ENCODE measurements at places on chromosomes 12 and 14.
A peak's percentile ranks its signal among the peaks of the same experiment; 100 is the strongest.

DNA sequence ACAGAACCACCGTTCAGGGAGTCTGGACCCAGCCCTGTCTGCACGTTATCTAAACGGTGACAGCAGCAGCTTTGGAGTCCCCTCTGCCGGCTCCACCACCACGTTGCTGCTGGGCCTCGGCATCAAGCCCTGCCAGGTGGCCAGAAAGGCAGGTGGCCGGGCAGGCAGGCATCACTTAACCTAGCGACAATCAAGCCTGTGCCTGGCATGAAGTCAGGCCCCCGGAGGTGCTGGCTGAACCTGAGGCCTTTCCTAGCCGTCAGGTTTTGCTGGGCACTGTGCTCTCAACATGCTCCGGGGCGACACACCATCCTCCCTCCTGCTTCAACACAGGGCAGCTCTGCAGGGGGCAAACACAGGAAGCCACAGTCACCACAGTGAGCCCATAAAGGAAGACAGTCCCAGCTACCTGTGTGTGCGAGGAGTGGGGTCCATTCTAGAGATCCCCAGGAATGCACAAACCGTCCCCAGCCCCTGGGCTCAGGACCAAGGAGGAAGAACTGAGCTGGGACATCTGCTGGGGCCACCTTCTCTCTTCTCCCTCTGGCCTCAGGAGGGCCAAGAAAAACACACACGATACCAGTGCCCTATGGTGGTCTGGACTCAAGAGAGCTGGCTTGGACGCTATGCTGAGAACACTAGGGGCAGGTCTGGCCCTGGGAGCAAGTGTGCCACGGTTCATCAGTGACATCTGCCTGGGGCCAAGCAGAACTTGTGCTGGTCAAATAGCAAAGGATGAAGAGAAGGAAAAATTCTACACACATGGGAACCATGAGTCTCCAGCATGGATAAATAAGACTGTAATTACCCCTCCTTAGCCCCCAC is 44.7 kb downstream of the CCDC88C start:
- DNase-seq: no peak

GRCh38 chr12:106010741-106011140 is 128.0 kb downstream of the NUAK1 start:
- DNase-seq: no peak

DNA sequence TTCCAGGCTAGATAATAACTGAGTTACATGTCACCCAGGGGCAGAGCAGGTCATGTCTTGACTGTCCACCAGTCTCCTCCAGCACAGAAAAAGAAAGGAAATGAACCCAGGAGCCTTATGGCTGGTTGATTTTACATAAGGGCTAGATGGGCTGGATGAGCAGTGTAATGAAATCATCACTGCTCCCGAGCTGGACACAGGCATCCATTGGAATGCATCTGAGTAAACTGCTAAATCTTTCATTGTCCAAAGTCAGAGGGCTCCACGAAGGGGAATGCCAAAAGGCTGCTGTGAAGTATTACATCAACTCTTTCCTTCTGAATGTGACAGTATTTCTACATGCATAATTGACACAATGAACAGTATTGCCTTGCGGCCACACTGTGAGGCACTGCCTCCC is 30.1 kb upstream of the TSPAN11 start:
- no peak for DNase-seq

DNA sequence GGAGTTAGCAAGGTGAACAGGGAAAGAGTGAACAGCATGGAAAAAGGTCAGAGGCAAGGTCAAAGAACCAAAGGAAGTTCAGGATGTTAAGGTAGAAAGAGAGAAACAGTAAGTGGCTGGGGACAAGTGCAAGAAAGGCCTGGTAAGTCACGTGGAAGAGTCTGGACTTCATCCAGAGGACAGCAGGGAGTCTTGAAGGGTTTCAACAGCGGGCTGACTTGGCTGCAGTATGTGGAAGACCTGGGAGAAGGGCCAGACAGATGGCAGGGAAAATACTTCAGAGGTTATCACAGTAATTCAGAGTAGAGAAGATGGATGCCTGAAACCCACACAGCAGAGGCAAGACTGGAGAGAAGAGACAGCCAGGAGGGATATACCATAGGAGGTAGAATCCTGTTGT is 34.0 kb downstream of the CIT start:
- DNase-seq: no peak

DNA sequence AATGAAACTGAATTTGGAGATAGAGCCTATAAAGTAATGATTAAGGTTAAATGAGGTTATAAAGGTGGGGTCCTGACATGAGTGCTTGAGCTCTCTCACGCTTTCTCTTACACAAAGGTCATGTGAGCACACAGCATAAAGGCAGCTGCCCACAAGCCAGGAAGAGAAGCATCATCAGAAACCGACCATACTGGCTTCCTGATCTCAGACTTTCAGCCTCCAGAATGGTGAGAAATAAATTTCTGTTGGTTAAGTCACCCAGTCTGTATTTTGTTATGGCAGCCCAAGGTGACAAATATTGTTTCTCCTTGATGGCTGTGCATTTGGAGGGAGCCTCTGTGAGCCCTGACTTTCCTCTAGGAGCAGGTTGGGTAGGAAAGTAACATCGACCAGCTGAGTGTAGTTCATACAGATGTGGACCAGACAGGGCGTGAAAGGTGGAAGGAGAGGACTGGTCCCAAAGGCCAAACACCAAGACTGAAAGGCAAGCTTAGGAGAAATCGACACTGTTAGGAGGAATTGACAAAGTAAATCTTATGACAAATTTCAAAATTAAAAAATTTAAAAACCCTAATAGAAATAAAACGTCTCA is 97.6 kb upstream of the SLC38A2 start:
- no peak for DNase-seq

DNA sequence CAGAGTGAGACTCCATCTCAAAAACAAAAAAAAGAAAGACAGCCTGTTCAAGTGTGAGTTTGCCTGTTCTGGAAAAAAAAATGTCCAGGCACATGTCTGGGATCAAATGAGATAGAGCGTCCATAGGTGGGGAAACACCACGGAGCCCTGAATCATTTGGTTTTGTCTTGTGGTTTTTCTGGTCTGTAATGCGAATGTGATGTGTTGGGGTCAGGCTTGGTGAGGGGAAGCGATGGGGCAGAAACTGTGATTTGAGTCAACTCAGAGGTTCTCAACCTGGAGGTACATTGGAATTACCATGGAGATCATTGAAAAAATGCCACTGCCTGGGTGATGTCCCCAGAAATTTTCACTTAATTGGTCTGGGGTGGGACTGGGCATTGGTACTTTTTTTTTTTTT is 183.9 kb upstream of the PWP1 start:
- DNase-seq: no peak

- no peak for DNase-seq
These were observed 10.0 kb upstream of the CDCA4 start for GRCh38 chr14:105030836-105031396.

- no peak for DNase-seq
These were observed 11.5 kb downstream of the CCDC198 start for GRCh38 chr14:57482120-57482519.

GRCh38 chr12:76313299-76313698 is 34.9 kb downstream of the BBS10 start:
- no peak for DNase-seq

- DNase-seq: no peak
These were observed 31.1 kb upstream of the MON2 start for GRCh38 chr12:62435303-62436163.

DNA sequence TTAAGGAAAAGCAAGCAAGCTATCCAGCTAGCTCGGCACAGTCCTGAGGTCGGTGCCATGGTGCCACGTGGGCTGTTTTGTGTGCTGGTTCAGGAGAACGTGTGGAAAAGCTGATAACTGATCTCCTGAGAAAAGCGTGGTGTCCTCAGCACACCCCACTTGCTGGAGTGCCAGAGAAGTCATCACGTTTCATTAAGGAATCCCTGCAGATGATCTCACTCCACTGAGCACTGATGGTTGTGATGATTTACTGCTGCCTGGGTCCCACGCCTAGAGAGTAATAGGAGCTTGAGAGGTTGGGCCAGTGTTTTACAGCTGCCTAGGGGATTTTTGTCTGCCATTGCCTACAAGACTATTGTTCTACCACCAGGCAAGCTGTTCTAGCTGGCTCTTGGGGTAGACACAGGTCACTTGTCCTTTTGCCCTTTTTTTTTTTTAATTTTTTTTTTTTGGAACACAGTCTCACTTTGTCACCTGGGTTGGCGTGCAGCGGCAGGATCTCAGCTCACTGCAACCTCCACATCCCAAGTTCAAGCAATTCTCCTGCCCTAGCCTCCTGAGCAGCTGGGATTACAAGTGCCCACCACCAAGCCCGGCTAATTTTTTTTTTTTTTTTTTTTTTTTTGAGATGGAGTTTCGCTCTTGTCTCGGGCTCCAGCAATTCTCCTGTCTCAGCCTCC is 42.3 kb upstream of the EVL start:
- DNase-seq: no peak

GRCh38 chr12:120468325-120468820 is 1.2 kb downstream of the SRSF9 start:
- DNase-seq: no peak

DNA sequence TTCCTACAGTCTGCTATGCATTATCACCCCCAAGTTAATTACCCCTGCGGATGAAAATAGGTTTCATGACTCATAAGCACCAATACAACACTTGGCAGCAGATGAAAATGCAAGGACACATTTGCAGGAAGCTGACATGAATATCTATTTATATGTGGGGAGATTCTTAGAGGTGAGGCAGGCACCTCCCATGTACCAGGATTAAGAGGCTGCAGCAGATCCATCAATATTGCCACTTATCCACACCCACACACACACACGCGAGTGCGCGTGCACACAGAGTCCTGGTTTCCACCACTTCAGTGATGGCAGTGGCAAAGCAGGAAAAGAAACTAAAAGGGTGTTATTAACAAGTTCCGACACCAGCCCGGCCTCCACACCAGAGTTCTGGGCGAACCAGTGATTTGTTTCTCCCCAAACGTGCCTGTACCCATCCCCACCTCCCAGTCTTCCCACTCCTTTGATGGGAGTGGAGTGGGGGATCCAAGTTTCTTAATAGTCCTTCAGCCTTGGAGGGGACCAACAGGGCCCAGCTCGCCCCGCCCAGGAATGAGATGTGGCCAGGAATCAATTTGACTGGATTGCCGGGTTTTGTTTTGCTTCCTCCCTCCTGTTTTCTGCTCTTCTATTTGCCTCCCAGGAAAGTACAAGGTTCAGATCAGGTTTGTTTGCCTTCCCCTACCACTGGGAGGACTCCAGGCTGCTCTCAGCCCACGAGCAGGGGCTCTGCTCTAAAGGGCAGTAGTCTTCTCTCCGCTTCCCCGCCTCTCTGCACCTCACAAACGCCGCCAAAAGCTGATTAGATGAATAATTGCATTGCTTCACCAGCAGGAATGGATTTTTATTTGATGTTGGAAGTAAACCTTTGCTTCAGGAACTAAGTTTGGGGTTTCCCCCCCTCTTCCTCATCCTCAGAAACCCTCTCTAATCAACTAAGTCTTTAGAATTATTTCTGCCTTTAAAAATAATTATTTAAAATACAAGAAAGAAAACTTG is 5.2 kb downstream of the IRF2BPL start:
- no peak for DNase-seq

DNA sequence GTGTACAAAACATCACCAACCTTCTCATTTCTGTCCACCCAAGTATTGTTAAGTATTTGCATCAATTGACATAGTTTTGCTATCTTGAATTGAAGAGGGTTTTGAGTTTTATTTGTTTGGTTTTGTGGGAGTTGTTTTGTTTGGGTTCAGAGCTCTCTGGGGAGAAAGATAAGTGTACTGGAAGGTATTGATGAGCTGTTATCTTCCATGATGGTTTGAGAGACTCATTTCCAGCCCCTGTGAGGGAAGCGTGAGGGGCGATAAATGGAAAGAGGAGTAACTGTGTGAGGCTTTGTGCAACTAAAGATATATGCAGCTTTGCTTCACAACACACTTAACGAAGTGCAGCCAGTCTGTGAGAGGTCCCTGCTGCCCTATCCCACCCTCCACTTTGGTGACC is 15.7 kb upstream of the CIPC start:
- no peak for DNase-seq

DNA sequence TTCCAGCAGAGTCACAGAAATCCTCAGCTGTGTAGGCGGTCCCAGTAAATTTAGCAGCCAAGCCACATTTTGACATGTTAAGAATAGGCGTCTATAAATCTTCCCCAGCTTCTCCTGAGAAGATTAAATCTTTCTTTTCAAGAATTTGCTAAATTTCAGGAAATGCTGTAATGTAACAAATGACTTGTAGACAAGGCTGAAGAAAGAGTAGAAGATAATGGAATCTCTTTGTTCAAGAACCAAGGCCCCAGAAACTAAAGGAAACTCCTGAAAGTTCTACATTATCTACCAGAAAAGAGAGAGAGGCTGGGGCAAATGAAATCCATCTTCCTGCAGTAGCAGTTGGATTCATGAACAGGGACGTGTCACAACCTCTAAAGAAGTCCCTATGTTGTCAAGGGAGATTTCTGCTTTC is 760.3 kb downstream of the NOVA1 start:
- DNase-seq: no peak

GRCh38 chr12:40446385-40446784 is 221.6 kb downstream of the LRRK2 start:
- no peak for DNase-seq

DNA sequence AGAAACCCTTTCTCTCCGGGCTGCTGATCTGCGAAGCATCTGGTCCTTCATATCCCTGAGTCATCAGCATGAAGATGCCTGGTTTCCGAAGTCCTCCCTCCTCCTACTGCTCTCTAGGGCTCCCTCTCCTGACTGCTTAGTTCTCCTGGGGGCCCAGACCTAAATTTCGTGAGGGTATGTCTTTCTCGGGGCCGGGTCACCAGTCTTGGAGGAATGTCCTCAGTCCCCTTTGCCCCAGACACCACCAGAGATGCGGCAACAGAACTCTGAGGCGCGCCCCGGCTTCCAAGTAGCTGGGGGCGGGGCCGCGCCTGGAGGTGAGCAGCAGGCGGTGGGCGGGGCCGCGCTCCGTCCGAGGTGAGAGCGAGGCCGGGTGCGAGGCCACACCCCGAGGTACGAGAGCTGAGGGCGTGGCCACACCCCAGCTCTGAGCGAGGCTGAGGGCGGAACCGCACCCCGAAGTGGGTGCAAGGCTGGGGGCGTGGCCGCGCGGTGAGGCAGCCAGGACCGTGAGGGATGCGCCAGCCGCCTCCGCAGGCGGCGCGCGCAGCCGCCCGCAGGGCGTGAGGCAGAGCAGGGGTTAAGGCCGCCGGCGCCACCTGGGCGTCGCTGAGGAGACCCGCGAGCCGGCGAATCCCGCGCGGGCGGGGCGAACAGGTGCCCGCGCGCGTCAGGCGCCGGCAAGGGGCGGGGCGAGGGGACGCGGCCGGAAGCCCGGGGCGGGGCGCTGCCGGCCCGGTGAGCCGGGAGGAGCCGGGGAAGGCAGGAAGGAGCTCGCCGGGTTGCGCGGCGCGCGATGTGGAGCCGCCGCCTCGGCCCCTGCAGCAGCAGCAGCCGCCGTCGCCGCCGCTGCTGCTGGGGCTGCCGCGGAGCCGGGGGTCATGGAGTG is at the start of gene BICDL1:
Gene BICDL1, plus strand, starts transcription at position 765 of the 889 bp plus-strand sequence. CDS start 633 bp downstream, outside the sequence.
- DNase-seq: peak; percentile 91

Measured in activated T-helper 1 cell treated with anti-CD3 and anti-CD28 coated beads, Interleukin-2, amount 50 U/mL, for 16 hours (primary cell).